A172 (cell line): ENCODE measurements at places on chromosomes 16 and 17.

DNA sequence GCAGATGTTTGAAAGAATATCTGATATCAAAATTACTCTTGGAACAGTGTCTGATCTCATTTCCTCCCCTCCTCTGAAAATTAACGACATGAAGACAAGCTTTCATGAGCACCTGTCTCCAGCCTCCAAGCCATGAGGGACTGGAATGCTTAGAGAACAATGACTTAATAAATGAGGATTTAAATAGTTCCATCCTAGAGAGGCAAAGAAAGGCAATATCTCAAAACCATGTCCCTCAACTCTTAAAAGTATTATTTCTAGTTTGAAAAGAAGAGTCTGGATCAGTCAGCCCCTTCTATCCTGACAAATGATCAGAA, 137.5 kb downstream of the ANKFN1 start:
- no peak for DNase-seq

- DNase-seq = peak; percentile 57
These were observed 175.9 kb upstream of the SALL1 start for GRCh38 chr16:51327001-51327400.

- DNase-seq = no peak
These were observed 124.1 kb downstream of the SOX9 start for GRCh38 chr17:72244956-72245355.

GRCh38 chr17:50110591-50111349, 15.6 kb downstream of the PDK2 start:
- no peak for DNase-seq

DNA sequence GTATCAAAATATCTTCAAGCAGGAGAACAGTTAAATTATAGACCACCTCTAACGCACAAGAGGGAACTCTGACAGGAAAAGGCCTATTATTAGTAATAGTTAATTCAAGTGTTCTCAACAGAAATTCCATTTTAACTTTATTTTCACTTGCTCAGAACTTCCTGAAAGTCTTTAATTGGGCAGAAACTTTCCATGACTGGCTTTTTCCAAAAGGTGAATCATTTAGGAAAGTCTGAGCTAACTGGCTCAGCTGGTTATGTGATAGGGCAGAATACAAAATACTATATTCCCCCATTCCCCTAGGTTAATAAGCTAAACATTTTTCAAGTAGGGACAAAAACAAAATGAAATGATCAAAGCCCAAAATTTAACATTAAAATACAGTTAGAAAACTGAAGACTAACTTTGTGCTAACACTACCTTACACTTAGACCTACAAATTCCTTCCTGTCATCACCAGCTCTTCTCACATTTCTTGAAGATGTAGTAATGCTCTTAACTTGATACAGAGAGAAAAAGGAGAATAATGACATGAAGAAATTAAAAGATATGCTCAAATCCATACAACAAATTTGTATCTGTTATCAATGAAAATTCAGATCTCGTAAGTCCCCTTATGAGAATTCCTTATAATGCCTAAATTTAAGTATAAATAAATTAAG, 31.0 kb downstream of the CFDP1 start:
- DNase-seq = peak; percentile 24

GRCh38 chr16:88856122-88856827, 472 bp downstream of the GALNS start:
- DNase-seq = no peak
